ENCODE measurements at places on chromosomes 4 and X.

- DNase-seq = no peak
Measured at GRCh38 chr4:113455061-113455460, 306.5 kb downstream of the CAMK2D start.

DNA sequence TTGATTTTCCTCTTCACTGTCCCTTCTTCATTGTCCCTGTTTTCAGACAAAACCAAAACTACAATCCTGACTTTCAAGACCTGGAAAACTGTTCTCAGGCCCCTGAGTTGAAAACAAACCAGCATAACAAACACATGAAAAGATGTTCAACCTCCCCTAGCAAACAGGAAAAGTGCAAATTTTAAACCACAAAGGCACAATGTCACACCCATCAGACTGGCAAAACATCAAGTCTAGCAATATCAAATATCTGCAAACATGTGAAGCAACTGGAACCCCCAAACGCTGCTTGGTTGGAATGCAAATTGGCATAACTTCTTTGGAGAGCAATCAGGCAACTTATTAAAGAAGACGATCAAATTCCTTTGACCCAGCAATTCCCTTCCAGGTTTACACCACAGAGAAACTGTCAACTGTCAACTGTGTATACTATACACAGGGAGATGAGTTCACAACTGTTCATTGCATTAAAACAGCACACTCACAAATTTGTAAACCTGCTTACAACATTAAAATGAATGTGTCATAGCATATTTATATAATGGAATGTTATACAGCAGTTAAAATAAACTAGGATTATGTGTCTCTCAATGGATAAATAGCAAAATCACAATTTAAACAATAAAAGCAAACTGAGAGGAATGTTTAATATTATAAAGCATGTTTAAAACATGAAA, 7.0 kb downstream of the USP46 start:
- no peak for DNase-seq

- DNase-seq = no peak
Measured at GRCh38 chr4:41957634-41958033, 22.4 kb downstream of the TMEM33 start.

GRCh38 chrX:9069573-9069972, 35.6 kb upstream of the FAM9B start:
- DNase-seq = no peak

DNA sequence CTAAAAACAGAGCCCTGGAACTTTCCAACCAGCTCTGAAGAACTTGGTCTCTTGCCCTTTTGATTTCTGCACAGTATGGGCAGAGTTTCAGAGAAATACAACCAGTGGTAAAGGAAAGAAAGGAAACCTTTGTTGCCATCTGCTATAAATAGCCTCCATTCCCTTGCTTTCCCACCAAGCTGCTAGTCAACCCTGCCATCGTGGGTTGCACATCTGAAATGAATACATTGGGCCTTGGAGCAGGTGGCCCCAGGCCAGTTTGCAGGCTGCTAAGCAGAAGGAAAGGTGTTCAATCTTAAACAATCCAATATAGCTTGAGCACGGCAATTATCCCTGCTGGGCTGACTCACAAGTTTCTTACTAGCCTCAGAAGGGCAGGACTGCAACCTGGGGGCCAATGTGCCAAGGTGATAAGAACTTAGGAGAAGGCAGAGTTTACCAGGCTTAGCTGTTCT, 142.5 kb downstream of the PPARGC1A start:
- DNase-seq = no peak

GRCh38 chr4:36237366-36238313, 6.7 kb downstream of the ARAP2 start:
- DNase-seq = no peak

GRCh38 chrX:110741213-110741796, 54.3 kb downstream of the CHRDL1 start:
- no peak for DNase-seq

GRCh38 chrX:10744007-10744406, 123.6 kb upstream of the MID1 start:
- no peak for DNase-seq

DNA sequence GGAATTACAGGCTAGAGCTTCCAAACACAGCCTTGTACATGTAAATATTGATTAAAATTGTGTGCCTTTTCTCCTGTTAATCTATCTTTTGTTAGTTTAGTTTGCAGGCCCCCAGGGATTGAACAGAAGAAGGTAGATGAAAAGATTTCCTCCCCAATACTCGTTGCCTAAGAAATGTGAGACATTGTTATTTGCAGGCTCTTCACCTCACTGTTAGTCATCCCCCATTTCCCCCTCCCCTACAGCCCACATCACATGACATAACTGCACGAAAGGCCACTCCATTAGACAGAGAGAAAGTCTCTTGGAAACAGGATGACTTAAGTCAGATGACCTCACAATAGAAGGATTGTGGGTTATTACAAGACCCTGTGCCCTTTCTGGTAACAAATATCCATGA, 13.3 kb upstream of the MID1 start:
- DNase-seq = no peak

DNA sequence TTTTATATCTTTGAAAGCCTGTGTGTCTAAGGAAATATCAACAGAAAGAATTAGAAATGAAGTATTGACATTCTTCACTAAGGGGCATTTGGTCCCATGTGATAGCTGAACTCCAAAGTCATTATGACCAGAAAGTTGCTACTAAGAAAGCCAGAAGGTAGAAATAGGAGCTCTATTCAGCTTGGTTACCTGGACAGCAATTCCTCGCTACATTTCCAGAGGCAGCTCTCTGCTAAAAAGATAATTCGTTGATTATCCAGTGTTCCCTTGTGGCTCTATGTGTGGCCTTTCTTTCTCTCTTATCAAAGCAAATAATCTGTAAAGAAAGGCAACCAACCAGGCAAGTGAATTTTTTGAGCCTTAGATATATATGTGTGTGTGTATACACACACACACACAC, 341.3 kb downstream of the ADGRL3 start:
- no peak for DNase-seq

- DNase-seq = no peak
Measured at GRCh38 chr4:174012135-174012885, 271.2 kb downstream of the FBXO8 start.

DNA sequence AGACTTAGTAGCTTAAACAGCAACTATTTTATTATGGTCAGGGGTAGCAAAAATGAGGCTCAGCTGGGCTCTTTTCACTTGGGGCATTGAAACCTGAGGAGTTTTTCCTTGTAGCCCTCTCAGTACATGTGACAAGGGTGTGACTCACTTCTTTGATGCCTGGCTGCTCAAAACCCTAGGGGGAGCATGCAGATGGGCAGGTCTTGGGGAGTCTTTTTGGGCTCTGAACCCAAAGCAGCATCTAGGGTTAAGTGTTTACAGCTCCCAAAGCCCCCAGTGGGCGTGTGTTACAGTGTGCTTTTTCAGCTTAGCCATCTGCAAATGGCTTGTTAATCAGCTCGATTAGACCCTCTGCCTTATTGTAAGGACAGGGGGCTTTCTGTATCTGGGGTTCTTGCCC, 1752.7 kb downstream of the PCDH7 start:
- DNase-seq = no peak

GRCh38 chrX:9072281-9072680, 38.4 kb upstream of the FAM9B start:
- no peak for DNase-seq

DNA sequence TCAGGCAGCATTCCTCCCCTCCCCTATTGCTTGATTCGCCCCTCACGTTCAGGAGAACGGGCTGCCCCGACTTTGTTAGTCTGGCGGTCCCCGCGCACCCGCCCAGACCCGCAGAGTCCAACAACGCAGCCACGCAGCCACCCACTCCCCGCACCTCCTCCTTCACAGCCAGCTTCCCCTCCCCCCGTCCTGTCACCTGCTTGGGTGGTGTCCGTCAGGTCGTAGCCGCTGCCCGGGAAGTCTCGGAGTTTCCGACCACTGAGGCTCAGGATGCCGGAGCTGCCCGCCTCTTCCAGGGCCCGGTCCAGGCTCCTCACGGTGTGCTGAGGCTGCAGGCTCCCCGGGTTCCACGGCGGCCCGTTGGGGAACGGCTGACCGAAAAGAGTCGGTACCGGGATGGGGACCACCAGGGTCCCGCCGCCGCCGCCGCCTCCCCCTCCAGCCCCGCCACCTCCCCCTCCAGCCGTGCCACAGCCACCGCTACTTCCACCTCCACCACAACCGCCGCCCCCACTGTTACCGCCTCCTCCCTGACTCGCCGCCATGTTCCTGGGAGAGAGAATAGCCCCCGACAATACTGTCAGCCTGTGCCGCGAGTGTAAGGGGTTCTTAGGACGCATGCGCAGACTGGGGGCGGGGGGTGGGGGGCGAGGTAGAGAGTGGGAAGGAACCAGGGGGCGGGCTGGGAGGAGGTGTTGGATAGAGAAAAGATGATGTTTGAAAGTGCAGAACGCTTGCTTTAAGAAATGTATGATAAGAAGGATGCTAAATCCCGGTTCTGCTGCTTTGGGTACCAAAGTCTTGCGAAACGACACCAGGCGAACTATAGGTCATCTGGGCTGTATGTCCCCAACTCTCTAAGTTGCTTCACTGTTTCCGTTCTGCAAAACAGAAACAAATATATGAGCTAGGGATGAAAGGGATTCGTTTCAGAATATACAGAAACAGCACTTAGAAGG, at the start of gene LRCH2:
Gene LRCH2 (minus strand): TSS at position 600 of the 959 bp plus-strand sequence. CDS start 55 bp downstream, at position 545.
- no peak for DNase-seq

All from activated CD8-positive, alpha-beta memory T cell treated with anti-CD3 and anti-CD28 coated beads for 4 hours (primary cell).